Left kidney (tissue), 8 donors: ENCODE measurements at places on chromosomes 3 and 15. TPM values are rescaled to one million over a fixed set of nuclear protein-coding genes. Genes with fewer than 3 reads are reported as not detected.

The ALG1L2 gene
- polyA plus RNA-seq = 3.3 TPM

The SUSD5 gene
- 4.5 TPM for polyA plus RNA-seq

The TNFAIP8L3 gene
- 2.2 TPM for polyA plus RNA-seq

The SERINC4 gene
- not detected for polyA plus RNA-seq

The GUCA1C gene
- 0.52 TPM for polyA plus RNA-seq

The STRIT1 gene
- polyA plus RNA-seq = 1.5 TPM

DNA sequence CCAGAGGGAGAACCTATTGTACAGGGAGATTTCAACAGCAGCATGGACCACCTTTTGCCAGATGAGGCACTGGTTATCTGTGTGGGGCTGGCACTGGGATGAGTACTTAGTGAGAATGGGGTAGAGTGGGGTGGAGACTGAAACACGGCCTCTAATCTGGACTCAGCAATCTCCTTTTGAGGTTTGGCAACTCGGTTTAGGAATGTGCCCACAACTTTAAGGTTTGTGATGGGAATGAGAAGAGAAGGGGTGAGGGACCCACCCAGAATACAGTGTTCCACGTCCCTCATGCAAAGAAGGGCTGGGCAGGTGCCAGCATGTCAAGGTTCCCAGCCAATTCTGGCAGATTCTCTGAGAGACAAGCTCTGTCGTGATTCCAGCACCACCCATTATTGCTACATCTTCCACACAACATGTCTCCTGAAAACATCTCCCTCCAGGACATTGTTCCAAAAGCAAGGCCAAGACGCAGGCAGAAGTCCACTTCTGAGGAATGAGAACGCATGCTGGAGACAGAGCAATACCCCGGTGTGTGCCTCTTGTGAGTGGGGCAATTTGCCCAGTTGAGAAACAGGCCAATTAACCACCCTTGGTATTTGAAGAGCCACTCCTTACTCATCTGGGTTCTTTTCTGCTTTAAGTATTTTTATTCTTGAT lies 37.5 kb upstream of the CCR4 start:
- no peak for DNase-seq

DNA sequence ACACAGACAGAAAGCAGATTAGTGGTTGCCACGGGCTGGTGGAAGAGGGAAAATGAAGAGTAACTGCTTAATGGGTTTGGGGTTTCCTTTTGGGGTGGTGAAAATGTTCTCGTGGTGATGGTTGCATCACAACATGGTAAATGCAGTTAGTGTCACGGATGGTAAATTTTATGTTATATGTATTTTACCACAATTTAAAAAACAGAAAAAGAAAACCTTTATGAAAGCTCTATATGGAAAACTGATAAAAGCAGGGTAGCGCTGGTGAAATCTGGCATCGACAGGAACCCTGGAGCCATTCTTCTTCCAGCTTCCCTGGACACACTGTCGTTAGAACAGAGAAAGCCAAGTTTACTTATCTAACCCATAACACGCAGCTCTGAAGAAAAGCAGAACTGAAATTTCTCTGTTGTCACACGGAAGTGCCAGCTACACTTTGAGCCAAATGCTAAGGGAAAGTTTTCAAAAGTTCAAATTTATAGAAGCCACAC lies 287.7 kb upstream of the NR2F2 start:
- no peak for DNase-seq

- no peak for DNase-seq
Measured at GRCh38 chr3:170975283-170976189, 51.0 kb downstream of the SLC2A2 start.

DNA sequence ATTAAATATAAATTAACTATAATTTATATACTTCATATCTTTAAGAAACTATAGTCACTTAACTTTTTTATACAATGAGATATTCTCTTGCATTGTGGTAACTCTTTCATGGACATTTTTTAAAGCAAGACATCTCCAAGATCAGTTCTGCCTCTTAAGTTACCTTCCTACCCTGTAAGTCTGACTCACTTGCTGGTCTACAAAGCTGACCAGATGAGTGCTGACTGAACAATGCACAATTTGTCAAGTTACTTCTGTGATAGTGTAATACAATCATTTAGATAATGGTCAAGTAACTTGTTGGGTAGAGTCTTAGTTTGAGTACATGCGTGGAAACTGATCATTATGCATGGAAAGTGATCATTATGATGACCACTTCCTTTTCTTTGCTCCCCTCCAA lies 145.9 kb downstream of the MEIS2 start:
- DNase-seq = no peak

- DNase-seq = no peak
Measured at GRCh38 chr3:133866141-133866540, 29.5 kb downstream of the RAB6B start.

DNA sequence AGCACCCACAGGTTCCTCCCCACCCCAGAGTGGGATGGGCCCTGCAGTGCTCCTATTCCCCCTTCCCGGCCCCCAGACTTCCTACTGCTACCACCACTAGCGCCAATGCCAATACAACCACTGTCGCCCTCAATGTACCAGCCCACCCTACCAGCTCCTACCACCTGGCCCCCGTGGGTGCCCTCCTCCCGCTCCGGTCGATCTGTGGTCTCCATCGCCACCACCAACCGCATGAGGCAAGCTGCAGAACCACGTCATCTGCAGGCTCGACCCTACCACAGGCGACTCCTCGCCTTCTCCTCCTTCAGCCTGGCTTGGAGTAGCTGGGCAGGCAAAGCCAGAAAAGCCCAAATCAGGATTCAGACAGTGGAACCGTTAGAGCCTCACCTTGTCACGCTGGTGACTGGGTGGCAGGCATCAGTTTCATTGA lies 179.3 kb downstream of the POTEB3 start:
- no peak for DNase-seq

DNA sequence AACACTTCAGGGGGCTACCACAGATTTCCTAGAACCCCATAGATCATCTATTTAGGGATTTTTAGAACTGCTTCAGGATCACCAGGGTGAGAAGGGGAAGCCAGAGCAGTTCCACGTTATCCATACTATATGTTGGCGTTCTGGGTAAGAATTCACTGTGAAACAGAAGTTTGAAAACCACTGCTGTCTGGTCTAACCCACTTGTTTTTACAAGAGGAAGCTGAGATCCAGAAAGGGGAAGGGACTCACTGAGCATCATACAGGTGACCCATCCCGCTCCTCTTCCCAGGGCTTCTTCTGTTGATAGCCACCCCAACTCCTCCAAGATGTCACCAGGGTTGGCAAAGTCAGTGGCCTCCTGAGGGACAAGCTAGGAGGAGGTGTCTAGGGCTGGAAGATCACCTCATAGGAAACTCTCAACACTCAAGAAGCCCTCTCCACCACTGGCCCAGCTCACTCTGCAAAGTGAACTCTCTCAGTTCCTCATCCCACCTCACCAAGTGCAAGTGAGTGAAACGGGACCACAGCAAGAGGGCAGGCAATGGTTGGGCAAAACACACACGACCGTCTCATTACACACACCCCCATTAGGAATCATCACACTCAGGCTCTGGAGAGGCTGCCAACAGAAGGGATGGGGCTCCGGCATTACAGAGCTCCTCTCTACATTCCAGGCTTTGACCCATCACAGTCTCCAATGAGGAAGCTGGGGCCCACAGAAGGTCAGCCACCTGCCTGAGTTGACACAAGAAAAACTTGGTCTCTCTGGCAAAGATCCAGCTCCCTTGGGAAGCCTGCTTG lies 1.8 kb downstream of the DAPK2 start:
- DNase-seq = no peak

GRCh38 chr3:193805448-193805847 lies 212.4 kb downstream of the OPA1 start:
- DNase-seq = no peak

- DNase-seq = no peak
Measured at GRCh38 chr15:68228143-68228970, 1.2 kb downstream of the CLN6 start.

DNA sequence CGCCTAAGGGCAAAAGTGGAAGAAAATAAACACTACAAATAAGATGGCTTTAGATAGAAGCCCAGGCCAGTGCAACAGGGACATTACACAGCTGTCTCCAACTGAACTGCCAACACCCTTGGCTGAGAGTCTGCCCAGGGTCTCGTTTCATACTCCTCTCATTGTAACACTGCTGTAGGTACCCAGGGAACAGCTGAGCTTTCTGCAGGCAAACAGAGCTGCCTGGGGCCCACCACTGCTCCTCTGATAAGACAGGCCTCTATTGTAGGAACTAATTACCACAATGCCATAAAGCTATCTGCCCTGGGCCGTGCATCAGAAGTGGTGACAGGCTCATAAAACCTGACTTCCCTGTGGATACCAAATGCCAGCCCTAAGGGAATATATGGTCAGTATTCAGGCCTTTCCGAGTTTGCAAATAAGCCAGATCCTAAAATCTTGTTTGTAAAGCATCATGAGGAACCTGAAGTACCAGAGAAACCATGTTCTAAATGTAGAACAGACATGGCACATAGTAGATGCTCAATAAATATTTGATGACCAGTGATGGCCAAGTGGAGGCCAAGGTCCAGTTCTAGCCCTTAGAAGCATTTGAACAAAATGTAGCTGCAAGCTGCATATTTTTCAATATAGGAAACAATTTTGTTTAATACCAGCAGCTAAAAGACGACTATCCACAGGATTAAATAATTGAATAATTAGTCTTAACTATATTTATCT lies 84.3 kb upstream of the NEO1 start:
- no peak for DNase-seq

DNA sequence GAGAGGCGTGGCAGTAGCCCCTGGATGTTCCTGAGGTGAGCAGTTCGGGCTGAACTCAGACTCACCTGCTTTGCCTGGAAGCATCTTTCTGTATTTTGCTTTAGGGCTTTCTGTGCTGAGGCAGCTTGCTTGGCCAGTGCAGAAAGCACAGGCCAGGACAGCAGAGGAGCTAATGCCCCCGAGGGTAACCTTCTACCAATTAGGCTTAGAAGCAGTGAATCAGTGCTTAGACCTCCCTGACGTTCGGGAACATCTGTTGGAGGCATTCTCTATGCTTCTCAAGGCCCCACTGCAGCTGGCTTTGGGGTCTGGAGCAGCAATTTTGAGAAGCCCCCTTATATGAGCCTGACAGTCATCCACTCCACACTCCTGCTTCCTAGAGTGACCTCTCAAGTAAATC lies 350.7 kb upstream of the PROK2 start:
- no peak for DNase-seq

DNA sequence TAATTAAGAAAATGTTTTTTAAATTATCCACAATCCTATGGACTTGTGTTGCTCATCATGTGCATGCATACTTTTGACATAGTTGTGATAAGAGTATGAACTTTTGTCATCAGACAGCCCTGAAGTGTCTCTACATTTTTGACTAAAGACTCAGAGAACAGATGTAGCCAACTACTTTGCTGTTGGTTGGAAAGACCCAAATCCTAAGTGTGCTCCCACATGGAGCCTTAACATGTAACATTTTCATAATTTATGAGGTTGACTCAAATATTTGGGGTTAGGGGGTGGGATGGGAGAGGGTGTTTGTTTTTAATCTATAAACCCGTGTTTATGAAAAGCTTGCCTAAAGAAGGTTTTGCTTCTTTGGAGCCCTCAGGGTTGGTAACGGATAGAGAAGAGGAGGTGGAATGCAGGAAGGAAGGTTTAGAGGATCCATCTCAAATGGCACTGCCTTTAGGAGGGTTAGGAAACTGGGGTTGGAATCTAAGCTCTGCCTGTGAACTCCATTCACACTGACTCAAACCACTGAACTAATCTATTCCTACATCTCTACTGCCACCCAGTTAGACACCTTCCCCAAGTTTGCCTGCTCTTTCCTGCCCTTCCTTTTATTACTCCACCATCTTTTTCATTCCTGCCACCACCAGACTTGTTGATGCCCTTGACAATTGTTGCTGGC lies 3.7 kb downstream of the BOC start:
- no peak for DNase-seq

DNA sequence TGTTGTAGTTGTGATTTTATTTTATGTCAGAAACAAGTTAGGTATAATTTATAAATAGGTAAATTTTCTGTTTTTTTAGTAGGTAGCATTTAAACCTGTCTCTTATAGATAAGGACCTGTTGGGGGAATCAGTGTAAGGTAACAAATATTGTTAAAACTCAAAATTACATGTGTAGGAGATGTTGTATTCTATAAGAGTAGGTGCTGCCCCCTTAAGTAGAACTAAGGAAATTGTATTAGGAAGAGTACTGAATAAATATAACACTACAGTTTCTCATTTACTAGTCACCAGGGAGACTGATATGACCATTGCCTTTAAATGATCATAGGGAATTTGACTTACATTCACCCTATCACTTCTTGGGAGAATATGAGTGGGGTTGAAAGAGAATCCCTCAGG lies 31.2 kb downstream of the SLC25A36 start:
- DNase-seq = no peak

DNA sequence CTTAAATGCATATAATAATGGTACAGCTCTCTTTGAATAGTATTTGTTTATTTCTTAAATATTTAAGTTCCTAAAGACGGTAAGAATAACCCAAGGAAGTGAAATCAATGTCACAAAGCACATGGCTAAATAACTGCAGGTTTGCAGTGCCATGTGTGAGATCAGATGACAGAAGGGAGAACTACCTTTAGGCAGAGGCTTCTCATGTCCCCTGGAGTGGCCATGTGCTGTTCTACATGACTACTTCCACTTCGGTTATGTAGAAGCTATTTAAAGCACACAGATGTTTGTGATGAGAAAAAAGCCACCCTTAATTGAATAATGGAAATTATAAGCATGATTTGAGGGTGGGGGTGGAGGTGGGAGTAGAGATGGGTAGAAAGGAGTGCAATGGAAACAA lies 109.1 kb downstream of the UBE3A start:
- DNase-seq = no peak

DNA sequence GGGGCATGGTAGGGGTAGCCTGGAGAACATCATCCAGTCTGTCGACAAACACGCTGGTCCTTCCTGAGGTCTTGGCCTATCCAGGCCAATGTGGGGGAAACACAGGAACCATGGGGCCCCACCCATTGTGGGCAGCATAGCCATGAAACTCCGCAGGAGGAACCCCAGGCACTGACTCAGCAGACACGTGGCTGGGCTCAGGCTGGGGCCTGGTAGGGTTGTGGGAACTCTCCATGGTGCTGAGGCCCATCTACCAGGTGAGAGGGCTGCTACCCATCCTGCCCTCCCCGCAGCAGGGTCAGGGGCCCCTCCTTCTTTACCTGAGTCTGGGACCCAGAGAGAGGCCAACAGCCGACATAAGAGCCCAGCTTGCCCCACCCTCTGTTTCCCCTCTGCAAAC lies 22.6 kb upstream of the CACNA2D2 start:
- peak; percentile 61 for DNase-seq

DNA sequence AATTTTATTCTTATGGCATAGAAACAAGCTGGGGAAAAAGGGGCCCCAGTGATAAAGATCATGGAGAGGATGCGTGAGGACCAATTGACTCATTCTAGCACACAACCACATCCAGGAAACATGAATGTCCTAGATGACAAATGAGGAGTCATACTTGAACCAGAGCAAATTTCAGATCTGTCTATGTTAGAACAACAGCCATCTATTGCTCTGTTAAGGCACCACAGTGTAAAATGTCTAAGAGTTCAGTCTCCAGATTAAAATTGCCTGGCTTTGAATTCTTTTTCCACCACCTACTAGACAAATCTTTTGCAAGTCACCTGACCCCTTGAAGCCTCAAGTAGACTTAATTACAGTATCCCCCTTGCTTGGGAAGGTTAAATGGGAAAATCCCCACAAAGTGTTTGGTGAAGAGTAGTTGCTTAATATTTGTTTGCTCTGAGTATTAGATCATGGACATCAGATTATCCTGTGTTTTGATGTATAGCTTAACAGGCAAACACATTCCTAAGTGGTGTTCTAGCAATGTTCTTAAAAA lies 258.7 kb upstream of the TGFBR2 start:
- no peak for DNase-seq

- no peak for DNase-seq
Measured at GRCh38 chr15:36644191-36644896, 64.9 kb downstream of the CDIN1 start.
